Left cardiac atrium (tissue), 4 donors: ENCODE measurements at places on chromosomes 13 and 19. TPM values are rescaled to one million over a fixed set of nuclear protein-coding genes. Genes with fewer than 3 reads are reported as not detected.

GRCh38 chr19:48490981-48491792, 20.4 kb downstream of the LMTK3 start:
- no peak for DNase-seq

DNA sequence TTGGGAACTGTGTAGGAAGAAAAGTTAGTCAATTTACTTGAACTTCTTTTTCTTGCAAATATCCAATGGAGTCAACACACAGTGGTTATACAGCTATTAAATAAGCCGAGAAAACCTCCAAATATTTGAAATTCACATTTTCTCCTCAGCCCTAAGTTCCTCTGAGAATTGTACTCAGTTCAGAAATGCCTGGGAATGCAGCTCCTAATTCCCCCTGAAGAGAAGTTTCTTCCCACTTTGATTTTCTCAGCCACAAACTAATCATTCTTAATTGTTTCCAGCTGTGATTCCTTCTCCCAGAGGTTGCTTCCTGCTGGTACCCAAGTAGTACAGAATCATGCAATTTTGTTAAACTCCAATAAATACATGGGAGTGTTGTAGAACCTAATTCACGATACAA, 246.1 kb upstream of the MIR17HG start:
- DNase-seq, result no peak

DNA sequence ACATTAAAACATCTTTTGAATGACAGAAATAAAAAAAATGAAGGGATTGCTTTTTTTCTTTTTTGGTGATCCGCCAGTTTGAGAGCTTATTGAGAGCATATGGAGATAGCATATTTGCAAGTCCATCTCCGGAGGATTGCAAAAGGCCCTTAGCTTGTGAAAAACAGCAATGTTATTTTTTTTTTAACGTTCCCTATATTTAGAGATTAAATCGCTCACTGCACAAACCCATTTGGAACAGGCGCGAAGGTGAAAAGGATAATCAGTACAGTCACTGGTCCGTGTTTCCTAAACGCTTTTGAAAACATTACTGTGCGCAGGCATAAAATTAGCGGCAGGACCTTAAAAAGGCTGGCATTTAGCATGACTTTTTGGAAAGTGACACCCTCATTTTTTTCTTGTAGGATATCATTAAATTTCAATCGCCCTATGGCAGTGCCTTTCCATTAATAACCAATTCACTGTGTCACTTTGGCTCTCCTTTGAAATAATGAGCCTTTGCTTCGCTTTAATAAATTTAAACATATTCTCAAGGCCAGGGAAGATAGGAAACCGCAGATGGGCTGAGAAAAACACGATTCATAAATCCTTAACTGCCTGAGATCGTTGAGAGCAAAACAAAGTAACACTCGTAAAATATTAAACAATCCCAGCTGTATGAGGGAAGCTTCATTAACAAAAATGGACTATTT, 342.2 kb downstream of the DACH1 start:
- no peak for DNase-seq

- no peak for DNase-seq
These were observed at the start of gene NLRP11 for GRCh38 chr19:55831846-55832245. Gene NLRP11 (minus strand): TSS chr19:55831999. CDS start chr19:55818174, 13,825 bp downstream.

DNA sequence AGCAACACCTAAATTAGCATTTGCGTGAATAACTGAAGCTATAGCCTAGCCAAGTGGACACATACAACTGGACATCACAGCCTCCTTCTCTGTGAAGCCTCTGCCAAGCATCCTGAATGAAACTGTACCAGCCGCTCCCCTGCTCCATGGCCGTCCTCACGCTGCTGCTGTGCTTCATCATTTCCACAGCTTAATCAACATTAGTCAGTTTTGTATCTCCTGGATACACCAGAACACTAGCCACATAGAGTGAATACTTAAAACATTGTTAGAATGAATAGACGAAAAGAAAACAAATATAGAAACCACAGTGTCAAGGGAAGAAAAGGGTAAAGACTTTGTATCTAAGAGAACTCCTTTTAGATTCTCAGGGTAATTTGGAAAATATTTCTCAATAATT, 1526.9 kb downstream of the EFNB2 start:
- no peak for DNase-seq

Gene ZNF547
- total RNA-seq, result 3.6 TPM
